ENCODE measurements at places on chromosomes 6 and 20.

DNA sequence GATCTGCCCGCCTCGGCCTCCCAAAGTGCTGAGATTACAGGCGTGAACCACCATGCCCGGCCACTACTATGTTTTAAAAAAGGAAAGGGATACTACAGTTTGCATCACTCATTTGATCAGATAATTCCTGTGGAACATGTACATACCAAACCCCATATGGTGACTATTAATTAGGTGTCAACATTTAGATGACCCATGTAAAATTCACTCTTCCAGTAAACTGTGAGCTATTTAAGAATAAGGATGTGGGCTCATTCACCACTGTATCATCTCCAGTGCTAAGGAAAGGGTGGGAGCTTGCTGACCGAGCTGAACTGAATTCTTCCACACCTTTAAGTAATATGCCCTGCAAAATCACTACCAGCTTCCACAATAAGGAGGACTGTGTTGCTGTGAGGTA lies 127.5 kb downstream of the BTBD9 start:
- DNase-seq = no peak

DNA sequence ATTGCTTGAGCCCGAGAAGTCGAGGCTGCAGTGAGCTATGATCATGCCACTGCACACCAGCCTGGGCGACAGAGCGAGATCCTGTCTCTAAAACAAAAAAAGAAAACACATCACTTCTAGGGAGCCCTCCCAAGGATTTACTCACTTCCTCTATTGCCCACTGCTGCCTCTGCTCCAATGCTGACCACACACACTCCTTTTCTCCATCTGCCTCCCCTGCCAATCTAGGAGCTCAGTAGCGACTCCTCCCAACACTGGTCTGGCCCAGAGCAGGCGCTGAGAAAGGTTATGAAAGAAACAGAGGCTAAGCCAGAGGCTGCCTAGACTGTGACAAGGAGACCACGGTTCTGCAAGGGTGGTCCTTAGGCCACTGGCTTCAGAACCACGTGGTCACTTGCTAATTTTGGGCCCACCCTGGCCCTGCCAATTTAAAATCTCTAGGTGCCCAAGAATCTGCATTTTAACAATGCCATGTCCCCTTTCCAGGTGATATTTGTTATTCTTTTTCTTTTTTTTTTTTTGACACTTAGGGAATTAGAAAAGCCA lies 1.3 kb upstream of the E2F1 start:
- DNase-seq = no peak

GRCh38 chr6:13392462-13392861 lies 64.1 kb upstream of the TBC1D7 start:
- DNase-seq = no peak

DNA sequence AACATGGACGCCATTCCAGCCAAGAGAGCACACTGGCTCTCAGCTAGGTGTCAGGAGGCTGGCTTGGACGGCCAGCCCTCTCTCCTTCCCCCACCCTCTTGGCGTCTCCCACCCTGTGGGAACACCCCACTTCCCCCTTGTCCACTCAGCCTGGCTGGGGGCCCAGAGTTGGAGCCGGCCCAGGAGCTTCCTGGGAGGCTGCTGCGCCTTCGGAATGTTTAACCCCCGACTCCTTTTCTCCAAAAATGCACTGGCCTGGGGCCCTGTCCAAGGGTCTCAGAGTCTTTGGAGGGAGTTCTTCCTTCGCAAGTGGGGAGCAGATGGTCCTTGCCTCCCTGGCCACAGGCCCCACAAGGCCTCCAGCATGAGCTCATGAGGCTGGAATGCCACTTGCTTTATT lies 4.1 kb downstream of the ADAM33 start:
- no peak for DNase-seq

DNA sequence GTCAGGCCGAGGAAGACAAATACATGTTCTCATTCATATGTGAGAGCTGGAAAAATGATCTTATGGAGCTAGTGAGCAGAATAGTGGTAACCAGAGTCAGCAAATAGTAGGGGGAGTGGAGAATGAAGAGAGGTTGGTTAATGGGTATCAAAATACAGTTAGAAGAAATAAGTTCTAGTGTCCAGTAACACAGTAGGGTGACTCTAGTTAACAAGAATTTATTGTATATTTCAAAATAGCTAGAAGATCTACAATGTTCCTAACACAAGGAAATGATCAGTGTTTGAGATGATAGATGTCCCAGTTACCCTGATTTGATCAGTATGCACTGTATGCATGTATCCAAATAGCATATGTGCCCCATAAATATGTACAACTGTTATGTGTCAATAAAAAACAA lies 128.4 kb downstream of the BCKDHB start:
- DNase-seq = no peak

GRCh38 chr6:24257282-24257681 lies 100.6 kb downstream of the DCDC2 start:
- no peak for DNase-seq

GRCh38 chr6:90442366-90442765 lies 144.5 kb downstream of the MAP3K7 start:
- no peak for DNase-seq

- DNase-seq = no peak
These were observed 14.1 kb downstream of the OSBPL2 start for GRCh38 chr20:62252342-62252966.

GRCh38 chr6:24451581-24452388 lies 37.6 kb downstream of the GPLD1 start:
- no peak for DNase-seq

Data from activated CD8-positive, alpha-beta memory T cell treated with anti-CD3 and anti-CD28 coated beads, Interleukin-2, amount 50 U/mL, for 4 hours (primary cell).